WTC11 (cell line): ENCODE measurements at places on chromosomes 13 and 19. TPM values are rescaled to one million over a fixed set of nuclear protein-coding genes. Genes with fewer than 3 reads are reported as not detected.
A peak's percentile ranks its signal among the peaks of the same experiment; 100 is the strongest.

The FAM83E gene
- 6.6 to 8.8 TPM (median 6.8 TPM) in 3 replicates for total RNA-seq

The RUBCNL gene
- 1.9 to 2.1 TPM (median 1.9 TPM) in 3 replicates for total RNA-seq

The ZNF506 gene
- 15.7 to 20.8 TPM (median 17.9 TPM) in 3 replicates for total RNA-seq

- no peak for DNase-seq
These were observed 71.9 kb upstream of the KLF12 start for GRCh38 chr13:74206061-74206561.

DNA sequence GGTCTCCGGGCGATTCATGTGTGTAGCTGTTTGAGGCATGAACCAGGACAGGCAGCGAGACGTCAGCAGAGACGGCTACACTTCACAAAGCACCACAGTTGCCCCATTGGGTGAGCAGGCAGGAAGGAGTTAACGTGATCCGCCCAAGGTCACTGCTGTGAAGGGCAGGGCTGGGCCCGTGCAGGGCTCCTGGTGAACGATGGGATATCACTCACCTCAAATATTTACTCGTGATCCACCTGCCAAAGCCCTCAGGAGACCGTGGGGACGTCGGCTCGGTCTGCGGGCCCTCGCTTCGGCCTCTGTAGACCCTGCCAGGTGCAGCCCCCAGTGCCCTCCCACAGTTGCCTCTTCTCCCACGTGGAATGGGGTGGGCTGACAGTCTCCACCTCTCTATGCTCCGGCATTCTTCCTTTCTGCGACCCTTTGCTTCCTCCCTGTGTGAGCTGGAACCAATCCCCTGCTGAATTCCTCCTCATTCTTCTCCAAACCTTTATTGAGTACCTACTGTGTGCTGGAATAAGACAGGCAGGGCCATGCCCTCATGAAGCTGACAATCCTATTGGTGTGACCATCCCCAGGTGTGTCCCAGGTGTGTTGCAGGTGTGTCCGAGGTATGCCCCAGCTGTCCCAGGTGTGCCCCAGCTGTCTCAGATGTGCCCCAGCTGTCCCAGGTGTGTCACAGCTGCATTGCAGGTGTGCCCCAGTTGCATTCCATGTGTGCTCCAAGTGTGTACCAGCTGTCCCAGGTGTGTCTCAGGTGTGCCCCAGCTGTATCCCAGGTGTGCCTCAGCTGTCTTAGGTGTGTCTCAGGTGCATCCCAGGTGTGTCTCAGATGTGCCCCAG is 2.0 kb upstream of the GRK1 start:
- peak; percentile 8 for DNase-seq

The GEMIN7 gene
- 55.0 to 60.3 TPM (median 55.3 TPM) in 3 replicates for total RNA-seq

GRCh38 chr13:27427641-27428040 is 3.2 kb downstream of the GTF3A start:
- no peak for DNase-seq

The MBD3L2B gene
- total RNA-seq: not detected in 3 replicates

- no peak for DNase-seq
These were observed 4.7 kb downstream of the MEF2B start for GRCh38 chr19:19165396-19165795.

The ACER1 gene
- total RNA-seq: not detected in 3 replicates

The IGSF23 gene
- not detected in 3 replicates for total RNA-seq

The IFNL2 gene
- total RNA-seq: not detected in 3 replicates

- no peak for DNase-seq
These were observed 501 bp downstream of the SIRT2 start for GRCh38 chr19:38898788-38899446.

The IGFL2 gene
- total RNA-seq: not detected in 3 replicates

DNA sequence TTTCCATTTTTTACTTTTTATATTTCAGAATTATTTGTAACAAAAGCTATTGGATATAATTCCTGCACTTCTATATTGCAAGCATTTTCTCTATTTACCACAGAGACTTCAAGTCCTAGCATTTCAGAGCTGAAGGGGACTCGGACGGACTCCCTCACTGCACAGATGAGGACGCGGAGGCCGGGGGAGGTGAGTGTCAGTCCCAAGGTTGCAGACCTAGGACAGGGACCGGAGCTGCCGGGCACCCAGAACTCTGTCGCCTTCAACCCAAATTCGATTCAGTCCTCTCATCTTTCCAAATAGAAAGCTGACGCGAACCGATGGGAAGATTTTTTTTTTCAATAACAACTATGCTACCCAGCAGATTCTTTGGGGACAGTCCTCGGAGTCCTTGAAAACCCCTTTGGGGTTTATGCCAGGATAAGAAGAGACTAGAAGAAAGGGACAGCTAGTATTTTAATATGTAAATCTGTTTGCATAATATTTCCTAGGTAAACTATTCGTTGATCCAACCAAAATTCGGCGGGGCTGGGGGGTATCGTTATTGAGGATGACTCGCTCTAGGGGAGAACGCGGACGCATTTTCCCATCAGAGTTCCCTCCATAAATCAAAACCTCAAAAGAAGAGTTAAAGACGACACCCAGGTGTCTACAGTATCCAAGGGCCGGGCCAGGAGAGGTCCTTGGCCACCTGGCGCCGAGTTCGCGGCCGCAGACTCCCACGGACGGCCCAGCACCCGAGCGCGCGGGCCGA is 803 bp downstream of the FLT3 start:
- no peak for DNase-seq

- DNase-seq: no peak
These were observed 23.5 kb downstream of the FAM187B start for GRCh38 chr19:35204799-35205732.

DNA sequence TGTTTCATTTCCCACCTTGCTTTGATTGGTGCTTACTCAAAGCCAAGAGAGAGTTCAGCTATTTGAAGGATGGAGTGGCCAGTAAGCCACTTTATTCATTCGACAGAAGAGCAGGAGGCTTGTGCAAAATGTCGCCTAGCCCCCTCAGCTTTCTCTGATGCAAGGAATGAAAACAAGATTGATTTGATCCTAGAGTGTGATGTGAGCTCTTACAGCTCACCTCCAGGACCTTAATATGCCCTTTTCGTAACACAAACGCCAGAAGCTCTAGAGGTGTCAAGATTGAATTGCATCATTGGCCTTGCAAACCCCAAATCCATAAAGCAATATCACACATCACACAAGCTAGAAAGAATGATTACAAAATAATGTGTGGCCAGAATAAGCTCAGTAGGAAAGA is 36.4 kb downstream of the TEX29 start:
- DNase-seq: no peak

The PLEKHF1 gene
- total RNA-seq: 10.8 to 17.9 TPM (median 14.0 TPM) in 3 replicates

The FGF22 gene
- 1.4 to 1.6 TPM (median 1.6 TPM) in 3 replicates for total RNA-seq

GRCh38 chr13:47747901-47748300 is 253.2 kb downstream of the SUCLA2 start:
- no peak for DNase-seq

GRCh38 chr13:26721251-26722121 is 39.1 kb downstream of the GPR12 start:
- no peak for DNase-seq

DNA sequence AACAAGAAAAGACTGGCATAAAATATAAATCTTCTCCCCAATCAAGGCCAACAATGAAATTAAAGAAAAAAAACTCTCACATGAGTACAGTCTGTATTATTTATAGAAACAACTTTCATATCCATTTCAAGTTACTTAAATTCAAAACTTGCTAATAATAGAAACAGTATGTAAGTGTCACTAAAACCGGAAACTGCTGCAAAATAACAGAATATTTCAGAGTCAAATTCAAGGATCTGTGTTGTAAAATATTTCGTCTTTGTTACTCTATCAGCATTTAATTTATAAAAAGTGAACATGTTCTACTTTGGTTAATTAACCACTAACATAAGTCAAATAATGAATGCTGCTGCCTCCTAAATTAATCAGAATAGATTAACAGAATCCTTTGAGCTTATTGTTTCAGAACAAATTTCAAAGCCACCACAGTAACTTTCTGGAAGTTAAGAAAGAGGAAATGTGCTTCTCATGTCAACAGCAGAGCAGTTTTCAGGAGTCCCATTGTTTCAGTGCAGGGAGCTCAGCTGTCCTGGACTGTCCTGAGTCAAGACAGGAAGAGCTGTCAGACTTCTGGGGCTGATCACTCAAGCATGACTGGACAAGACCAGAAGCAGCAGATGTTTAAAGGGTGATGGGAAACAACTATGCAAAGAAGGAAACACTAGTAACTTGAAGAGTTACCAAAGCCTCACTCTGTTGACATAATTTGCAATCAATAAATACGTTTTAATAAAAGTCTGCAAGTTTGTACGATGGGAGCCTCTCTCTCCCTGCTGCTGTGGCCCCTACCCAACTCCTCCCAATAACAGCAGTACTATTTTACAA is 76.9 kb downstream of the FOXO1 start:
- no peak for DNase-seq

- DNase-seq: no peak
These were observed 4.9 kb downstream of the TMED1 start for GRCh38 chr19:10830931-10831779.

- no peak for DNase-seq
These were observed 205.7 kb downstream of the MYO16 start for GRCh38 chr13:108835083-108835482.

- no peak for DNase-seq
These were observed at the start of the genes OR7A5 and OR7C1 for GRCh38 chr19:14835011-14835410. TSS of gene OR7A5 (minus strand) at chr19:14835185. CDS start at chr19:14828241, 6,944 bp downstream. TSS of gene OR7C1 (minus strand) at chr19:14835185. CDS start at chr19:14800136, 35,049 bp downstream.

- DNase-seq: no peak
These were observed 1494.7 kb downstream of the UQCRFS1 start for GRCh38 chr19:27718234-27718633.

The KCNN1 gene
- 15.3 to 18.0 TPM (median 17.2 TPM) in 3 replicates for total RNA-seq

The ZNF578 gene
- 21.1 to 26.6 TPM (median 21.9 TPM) in 3 replicates for total RNA-seq

DNA sequence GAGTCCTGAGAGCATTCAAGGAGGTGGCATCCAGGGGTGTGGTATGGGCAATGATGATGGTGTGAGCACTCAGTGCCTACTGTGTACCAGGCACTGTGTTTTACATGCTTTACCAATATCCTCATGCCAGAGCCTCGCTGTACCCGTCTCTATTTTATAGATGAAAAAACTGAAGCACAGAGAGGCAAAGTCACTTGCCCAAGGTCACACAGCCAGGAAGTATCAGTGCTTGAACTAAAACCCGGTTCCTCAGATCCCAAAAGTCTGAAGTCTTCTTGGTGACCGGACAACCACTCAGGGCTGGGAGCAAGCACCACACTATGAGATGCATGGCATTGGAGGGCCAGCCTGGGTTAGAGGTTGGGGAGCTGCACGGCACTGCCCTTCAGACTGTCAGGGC is 84.1 kb downstream of the CHST8 start:
- no peak for DNase-seq

The IGLON5 gene
- 41.2 to 64.1 TPM (median 60.2 TPM) in 3 replicates for total RNA-seq

GRCh38 chr19:28960986-28961705 is 251.8 kb downstream of the UQCRFS1 start:
- no peak for DNase-seq

GRCh38 chr13:60538566-60538965 is 141.5 kb downstream of the TDRD3 start:
- DNase-seq: no peak

- no peak for DNase-seq
These were observed 288.0 kb upstream of the SLC10A2 start for GRCh38 chr13:103354171-103354570.

The ZNF559 gene
- total RNA-seq: 12.5 to 15.1 TPM (median 12.9 TPM) in 3 replicates
